Right renal pelvis (tissue), 4 donors: ENCODE measurements at places on chromosomes 6 and 20. TPM values are rescaled to one million over a fixed set of nuclear protein-coding genes. Genes with fewer than 3 reads are reported as not detected.

- DNase-seq, result no peak
These were observed 142.7 kb downstream of the PTPRT start for GRCh38 chr20:43046966-43047365.

GRCh38 chr6:84403545-84403944 is 176.1 kb upstream of the CEP162 start:
- no peak for DNase-seq

DNA sequence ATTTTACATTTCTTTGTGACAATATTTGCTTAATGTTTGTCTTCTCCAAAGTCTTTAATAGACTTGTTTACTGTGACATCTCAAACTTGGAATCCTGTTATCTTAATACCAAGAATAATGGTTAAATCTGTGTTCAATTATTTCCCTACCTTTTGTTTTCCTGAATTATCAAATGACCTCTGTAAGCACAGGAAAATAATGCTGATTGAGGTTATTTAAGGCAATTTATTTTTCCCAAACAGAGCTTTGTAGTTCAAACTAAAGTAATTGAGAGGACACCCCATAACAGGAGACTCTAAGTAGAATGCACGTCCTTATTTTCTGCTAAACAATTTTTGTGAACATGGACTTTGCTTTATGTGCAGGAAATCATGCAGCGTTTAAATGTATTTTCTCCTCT is 195.0 kb downstream of the BTBD3 start:
- no peak for DNase-seq

GRCh38 chr20:59425572-59425971 is 125.2 kb downstream of the EDN3 start:
- no peak for DNase-seq

GRCh38 chr6:137427656-137428290 is 66.4 kb downstream of the OLIG3 start:
- DNase-seq, result no peak

RBPJL gene
- not detected for polyA plus RNA-seq

- DNase-seq, result no peak
These were observed 521.1 kb downstream of the TFAP2B start for GRCh38 chr6:51339728-51340127.
